Sigmoid colon (tissue), 7 donors: ENCODE measurements at places on chromosomes 3 and 15. TPM values are rescaled to one million over a fixed set of nuclear protein-coding genes. Genes with fewer than 3 reads are reported as not detected.

- DNase-seq = no peak
These were observed 38.3 kb upstream of the TRA2B start for GRCh38 chr3:185976100-185976499.

GRCh38 chr3:11136830-11137626 lies 17.3 kb upstream of the HRH1 start:
- DNase-seq = peak; percentile 92

DNA sequence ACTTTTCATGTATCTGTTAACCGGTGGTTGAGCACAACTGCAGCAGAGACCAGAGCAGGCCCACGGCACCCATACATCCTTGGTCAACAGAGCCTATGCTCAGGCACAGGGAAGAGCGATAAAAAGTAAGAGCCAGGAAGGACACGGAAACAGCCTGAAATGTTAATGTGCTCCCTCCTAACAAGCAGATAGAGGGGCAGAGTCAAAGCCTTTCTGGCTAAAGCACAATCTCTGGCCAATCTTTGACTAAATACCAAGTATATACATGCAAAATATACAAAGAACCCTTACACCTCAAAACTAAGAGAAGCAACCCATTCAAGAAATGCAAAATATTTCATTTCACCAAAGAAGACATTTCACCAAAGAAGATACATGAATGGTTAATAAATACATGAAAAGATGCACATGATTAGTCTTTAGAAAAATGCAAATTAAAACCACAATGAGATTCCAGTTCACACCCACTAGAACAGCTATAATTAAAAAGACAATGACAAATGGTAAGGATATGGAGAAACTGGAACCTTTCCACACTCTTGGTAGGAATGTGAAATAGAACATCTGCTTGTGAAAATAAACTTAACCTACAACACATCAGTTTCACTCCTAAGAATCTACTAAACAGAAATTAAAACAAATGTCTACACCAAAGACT lies 88.0 kb downstream of the OSBPL10 start:
- no peak for DNase-seq

DNA sequence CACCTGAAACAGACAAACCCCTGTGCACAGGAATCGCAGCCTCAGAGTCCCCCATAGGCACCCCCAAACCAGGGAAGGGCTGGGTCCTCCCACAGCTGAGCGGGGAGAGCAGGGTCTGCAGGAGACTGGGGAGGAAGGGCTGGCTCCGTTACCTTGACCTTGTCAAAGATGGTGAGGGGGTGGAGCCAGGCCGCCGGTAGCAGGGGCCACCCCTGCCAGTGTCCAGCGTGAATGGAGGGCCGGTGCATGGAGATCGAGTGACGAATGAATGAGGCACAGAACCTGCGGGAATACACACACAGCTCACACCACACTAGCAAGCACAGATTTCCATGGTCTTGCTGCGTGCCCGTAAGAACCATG lies 102.2 kb downstream of the TMEM266 start:
- no peak for DNase-seq

GRCh38 chr3:56251343-56251945 lies 216.8 kb downstream of the ERC2 start:
- DNase-seq = no peak

- DNase-seq = no peak
These were observed 8.9 kb downstream of the DLEC1 start for GRCh38 chr3:38047896-38048295.

DNA sequence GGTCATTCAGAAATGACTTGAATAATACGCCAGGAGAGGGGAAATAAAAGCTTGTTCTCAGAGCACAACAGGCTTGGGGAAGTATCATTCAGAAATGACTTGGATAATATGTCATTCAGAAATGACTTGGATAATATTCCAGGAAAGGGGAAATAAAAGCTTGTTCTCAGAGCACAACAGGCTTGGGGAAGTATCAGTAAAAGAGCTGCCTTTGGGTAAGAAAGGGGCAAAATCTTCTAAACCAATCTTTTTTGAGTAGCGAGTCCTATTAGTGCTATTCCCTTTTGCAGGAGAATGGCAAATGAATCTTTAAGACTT lies 20.9 kb downstream of the GABRR3 start:
- DNase-seq = no peak

DNA sequence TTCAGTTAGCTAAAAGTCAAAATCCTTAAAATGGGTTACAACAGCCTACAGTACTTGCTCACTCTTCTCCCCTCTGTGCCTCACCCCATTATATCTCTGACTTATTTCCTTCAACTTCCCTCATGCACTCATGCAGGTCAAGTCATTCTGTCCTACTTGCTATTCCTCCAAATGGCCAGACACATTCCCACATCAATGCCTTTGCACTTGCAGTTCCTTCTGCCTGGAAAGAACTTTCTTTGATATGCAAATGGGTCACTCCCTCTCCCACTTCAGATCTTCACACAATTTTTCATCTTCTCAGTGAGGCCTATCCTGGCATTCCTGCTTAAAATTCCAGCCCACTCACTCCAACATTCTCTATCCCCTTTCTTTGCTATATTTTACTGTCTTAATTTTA lies 547.2 kb upstream of the TGFBR2 start:
- no peak for DNase-seq

- DNase-seq = no peak
These were observed 279.2 kb upstream of the KCNH8 start for GRCh38 chr3:18868911-18869689.

DNA sequence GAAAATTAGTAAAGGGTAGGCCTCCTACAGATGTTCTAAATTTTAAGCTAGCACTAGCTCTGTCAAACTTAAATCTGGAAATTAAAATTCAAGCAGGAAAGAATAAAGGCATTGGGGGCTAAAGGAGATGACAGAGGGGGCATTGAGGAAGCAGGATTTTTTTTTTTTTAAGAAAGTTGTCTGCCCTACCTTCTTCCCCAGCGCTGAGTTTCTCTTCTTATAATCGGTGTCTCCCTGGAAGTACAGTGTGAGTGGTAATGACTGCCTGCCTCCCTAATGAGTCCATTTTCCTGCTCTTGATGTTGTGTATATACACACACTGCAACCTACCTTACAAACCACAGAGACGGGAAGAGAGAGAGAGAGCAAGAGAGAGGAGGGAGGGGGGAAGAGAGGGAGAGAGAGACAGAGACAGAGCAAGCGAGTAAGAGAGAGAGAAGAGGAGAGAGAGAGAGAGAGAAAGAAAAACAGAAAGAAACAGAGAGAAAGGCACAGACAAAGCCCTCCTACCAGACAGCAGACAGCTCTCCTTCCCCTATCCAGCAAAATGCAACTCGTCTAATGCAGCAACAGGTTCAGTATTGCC lies 47.0 kb downstream of the ZBTB20 start:
- no peak for DNase-seq

DNA sequence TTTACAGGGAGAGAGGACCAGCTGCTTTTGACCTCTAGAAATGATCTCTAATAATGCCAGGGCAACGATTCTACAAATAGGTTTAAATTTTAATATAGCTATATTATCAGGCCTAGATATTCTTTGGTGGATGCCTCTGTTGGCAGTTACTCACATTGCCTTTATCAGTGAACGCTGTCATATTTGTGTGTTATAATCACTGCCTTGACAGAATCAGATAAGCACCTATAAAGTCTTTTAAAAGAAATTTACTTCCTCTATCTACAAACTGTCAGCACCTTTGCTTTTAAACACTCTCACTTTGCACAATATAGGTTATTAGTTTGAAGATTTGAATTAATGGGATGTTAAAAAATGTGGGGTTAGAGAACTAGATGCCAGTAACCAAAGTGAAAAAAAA lies 324.1 kb downstream of the ZIC1 start:
- no peak for DNase-seq

GRCh38 chr3:23468203-23468602 lies 265.1 kb downstream of the UBE2E2 start:
- no peak for DNase-seq

- DNase-seq = no peak
These were observed 25.8 kb downstream of the ALDH1L1 start for GRCh38 chr3:126154391-126155279.

GRCh38 chr3:170680593-170680992 lies 94.7 kb upstream of the SLC7A14 start:
- no peak for DNase-seq

VIPR1 gene
- 8.9 TPM for total RNA-seq

DLL4 gene
- total RNA-seq = 5.4 TPM

GRAMD2A gene
- total RNA-seq = 0.71 TPM

MYO5C gene
- 11.9 TPM for total RNA-seq

LSAMP gene
- 23.5 TPM for total RNA-seq

CLSTN2 gene
- 2.7 TPM for total RNA-seq
